Caki2 (cell line): ENCODE measurements at places on chromosomes 7 and 10.

DNA sequence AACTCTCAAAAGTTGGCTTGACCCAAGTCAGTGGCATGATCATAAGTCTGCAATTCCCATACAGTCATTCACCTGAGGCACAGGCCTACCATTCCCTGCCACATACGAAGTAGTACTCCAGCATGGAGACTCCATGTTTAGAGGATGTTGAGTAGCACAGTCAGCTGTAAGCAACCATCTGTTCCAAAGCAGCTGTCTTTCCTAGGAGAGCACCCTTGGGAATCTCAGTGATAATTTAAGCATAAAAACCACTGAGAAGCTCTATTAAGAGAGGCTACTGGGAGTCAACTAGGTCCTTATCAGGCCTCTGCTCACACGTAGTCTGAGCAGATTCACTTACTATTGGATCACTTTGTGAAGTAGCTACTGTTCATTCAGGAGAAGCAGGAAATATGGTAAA, 61.6 kb upstream of the UNC5B start:
- DNase-seq: no peak

DNA sequence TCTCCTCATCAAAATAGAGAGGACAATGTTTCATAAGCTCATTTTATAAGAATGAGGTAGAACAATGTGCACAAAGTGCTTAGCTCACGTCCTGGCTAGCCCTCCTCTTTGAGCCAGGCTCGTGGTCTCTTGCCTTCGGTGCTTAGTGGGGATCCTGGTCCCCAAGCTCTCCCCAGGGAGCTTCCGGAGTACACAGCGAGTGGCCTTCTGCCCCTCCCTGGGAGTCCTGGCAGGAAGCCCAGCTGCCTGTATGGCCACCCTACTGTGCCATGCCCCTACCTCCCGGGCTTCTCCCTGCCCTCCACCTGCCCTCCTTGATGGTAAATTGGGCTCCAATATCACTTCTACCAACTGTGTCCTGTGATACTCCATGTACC, 868 bp downstream of the MYO1G start:
- DNase-seq: no peak

GRCh38 chr10:92493362-92493761, 80.5 kb downstream of the IDE start:
- no peak for DNase-seq

DNA sequence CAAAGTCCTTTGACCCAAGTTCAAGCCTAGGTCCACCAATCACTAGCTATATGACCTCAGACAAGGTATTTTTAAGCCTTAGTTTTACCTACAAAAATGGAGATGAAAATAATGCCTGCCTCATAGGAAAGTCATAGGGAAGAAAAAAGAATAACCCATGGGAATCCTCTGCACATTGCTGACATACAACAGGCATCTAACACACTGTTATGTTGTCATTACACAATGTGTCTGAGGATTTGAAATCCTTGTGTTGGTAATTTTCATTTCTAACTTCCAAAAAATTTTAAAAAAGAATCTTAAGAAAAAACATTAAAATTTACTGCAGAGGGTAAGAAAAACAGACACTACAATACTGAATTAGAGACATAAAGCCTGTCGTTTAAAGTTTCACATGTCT, 5.7 kb downstream of the ANK3 start:
- no peak for DNase-seq

GRCh38 chr10:31604096-31604495, 285.1 kb downstream of the ZEB1 start:
- no peak for DNase-seq

- no peak for DNase-seq
Measured at GRCh38 chr7:132771301-132771730, 195.0 kb upstream of the PLXNA4 start.

DNA sequence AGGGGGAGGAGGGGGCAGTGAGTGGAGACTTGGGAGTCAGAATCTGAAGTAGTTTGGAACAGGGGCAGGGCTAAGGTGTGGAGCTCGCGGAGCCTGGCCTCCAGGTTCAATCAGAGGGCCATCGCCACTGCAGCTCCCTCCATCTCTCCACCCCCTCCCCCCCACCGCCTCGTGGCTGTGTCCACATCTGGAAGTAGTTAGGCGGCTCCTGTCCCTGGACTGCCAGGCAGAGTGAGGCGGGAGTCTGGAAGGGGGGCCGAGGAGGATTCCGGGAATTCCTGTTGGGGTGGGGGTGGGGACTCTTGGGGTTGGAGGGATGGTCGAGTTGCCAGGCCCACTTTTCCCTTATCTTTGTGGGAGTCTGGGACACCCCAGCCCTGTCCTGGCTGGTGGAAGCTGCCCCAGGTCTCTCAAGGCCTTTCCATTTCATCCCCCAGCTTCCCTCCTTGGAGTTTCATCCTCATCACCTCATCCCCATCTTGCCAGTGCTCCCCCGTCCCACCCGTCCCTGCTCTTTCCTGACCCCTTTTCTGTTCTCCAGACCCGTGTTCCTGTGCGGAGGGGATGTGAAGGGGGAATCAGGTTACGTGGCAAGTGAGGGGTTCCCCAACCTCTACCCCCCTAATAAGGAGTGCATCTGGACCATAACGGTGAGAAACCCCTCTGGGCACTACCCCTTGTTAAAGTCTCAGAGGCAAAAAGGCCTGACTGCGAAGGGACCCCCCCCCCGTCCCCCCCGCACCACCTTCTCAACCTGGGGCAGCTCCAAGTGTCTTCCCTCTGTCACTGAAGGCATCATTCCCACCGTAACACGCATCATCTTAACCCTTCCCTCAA, 944 bp downstream of the PCOLCE start:
- no peak for DNase-seq

DNA sequence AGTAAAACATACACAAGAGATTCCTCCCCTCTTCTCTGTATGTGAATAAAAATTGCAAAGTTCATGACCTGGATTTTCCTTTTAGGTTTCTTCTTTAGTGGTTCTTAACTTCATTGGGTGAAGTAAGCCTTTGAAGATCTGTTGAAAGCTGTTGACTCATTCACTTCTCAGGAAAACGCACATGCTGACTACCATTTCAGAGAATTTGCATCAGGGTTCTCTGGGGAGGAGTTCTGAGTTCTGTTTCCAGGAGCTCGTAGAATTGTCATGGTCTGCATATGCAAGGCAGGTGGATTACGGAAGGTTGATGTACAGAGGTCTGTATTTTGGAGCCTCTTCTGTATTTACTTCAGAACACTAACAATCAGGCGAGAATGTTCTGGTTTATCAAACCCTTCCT, 962 bp upstream of the SLC26A4 start:
- no peak for DNase-seq

DNA sequence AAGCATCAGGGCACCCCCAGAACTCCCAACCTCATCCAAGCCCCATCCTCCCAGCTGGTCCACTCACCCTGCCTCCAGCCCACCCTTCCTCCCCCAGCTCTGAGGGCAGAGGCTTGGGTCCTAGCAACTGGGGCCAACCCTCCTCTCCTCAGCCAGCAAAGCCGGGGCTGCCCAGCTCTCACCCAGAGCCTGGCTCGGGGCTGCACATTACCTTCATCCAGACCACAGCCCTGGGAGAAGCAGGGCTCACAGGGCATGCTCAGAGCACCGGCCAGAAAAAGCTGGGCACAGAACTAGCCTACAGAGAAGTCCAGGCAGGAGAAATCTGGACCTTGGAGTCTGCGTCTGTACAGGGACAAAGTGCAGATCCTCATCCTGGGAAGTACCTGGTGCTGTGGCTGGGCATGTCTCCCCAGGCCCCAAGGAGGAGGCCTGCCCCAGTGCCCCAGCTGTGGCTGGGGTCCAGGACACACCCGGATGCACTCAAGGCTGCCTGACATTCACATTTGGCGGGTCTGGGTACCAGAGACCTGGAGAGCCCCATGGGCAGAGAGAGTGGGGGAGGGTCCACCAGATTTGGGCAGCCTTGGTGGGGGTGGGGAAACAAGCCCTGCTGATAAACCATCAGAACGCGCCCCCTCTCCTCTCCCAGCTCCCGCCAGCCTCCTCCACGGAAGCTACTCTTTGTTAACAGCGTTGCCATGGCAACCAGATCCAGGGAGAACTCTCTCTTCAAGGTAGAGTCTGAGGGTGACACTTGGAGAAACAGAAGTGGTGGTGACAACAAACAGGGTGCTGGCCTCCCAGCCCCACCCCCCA, 5.1 kb downstream of the RASGEF1A start:
- no peak for DNase-seq

DNA sequence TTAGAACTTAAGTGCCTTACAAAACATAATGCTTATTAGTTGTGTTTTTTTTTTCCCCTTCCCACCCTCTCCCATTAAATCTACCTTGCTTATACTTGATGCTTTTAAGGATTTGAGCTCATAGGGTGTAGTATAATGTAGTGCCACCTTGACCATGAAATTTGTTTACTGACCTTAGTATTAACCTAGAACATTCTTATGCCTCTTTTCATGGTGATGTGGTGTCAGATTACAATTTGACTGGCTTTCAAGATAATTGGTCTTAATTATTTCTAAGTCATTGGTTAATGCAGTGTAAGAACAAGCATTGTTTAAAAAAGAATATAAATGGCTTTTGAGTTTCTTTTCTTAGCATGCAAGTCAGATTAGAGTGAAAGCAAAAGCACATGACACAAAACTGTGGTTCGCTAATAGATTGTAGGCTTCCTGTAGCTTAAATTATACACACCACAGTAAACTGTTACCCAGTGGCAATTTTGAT, 61.8 kb downstream of the ADD3 start:
- DNase-seq: no peak

DNA sequence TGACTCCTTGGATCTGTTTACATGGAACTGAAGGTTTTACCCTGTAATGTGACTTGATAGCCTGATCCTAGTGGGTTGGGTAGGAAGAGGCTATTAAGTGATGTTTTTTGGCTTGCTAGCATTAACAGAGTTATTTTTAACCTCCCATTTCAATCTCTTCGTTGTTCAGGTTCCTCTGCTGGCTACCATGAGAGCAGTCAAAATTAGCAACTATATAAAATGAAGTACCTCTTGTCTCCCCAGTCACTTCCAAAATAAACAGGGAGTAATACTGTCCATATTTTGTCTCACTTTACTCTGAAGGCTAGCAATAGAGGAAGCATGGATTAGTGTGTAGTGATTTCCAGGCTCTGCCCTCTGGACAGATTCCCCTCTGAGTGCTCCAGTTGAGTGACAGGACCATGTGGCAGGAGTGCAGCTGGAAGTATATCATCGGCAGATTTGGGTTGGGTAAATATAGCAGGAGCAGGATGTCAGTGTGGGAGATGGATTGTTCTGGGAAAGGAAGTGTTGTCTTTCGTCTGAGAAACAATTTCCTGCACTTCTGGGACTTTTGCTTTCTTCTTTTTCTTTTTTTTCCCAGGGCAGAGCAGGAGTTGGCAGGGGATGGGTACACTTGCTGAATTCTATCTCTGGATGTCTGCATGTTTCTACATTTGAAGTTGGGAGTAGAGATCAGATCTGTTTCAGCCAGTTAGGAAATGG, 35.2 kb downstream of the GBF1 start:
- DNase-seq: no peak
